NCI-H146 (cell line): ENCODE measurements at places on chromosomes 12 and 14.

- no peak for DNase-seq
Observed at GRCh38 chr12:32281098-32281497, 118.3 kb upstream of the FGD4 start.

GRCh38 chr14:50030036-50030435 is 86.3 kb downstream of the VCPKMT start:
- DNase-seq: no peak

DNA sequence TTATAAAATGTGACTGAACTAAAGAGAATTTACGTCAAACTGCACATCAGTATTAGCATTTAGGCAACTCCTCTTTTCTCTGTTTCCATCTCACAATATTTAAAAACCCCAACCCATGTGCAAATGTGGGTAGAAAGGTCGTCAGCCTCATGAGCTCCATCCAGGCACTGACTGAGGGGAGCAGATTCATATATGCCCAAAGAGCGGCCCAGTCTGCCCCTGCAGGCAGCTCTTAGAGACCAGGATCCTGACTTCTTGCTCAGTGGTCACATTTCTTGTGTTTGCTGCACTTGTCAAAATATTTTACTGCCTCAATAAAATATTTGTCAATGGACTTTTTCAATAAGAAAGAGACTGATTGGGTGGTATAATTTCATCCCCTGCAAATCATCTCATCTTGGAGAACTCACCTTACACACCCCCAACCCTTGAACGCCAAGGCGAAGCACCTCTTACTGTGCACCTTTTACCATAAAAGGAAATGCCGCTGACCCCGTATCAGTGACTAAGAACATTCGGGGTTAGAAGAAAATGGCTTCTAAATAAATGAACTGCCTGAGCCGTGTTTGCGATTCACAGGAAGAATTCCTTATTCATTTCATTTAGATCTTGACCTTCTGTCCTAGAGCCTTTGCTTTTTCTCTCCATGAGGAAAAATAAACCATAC is 418.8 kb downstream of the BCL11B start:
- no peak for DNase-seq

- peak; percentile 79 for DNase-seq
Observed at GRCh38 chr14:82447586-82447985, 913.9 kb upstream of the SEL1L start.

GRCh38 chr12:59873136-59873535 is 277.3 kb downstream of the SLC16A7 start:
- DNase-seq: no peak

GRCh38 chr12:64007853-64008252 is 163.4 kb downstream of the SRGAP1 start:
- no peak for DNase-seq

GRCh38 chr12:15538881-15539280 is 216.6 kb downstream of the PTPRO start:
- DNase-seq: no peak
